ENCODE measurements at places on chromosomes 1 and 21.

GRCh38 chr1:31144442-31144841 is 78.9 kb upstream of the PUM1 start:
- no peak for DNase-seq

GRCh38 chr1:16905868-16906702 is 10.3 kb downstream of the RNU1-2 start:
- DNase-seq = no peak

- DNase-seq = no peak
Observed at GRCh38 chr1:37455516-37455915, 18.9 kb upstream of the ZC3H12A start.

DNA sequence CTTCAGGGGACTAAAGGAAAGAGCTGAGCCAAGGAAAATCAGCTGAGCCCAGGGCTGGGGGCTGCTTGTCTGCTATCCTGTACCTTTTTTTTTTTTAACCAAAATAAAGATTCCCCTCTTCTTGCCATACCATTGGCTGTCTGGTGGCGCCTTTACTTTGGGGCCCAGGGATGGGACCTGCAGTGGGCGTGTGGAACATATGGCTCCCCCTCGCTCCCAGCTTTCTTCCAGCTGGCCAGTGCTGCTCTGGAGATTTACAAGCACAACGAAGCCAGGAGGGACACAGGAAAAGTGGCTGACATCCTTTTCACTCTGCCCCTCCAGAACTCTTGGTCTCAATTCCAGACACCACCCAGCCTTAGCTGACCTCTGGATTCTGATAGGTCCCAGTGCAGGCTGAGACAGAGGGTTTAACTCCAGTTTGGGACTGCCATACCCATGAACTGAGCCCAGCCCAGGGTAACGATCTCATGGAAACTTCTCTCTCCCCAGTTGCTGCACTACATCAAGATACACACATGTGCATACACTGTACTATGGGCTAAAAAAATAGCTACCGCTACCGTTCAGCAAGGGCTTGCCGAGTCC is 5.4 kb upstream of the SFN start:
- DNase-seq = no peak

- no peak for DNase-seq
Observed at GRCh38 chr1:67734323-67734690, 49.3 kb downstream of the GADD45A start.

GRCh38 chr1:60296794-60297193 is 223.2 kb upstream of the C1orf87 start:
- no peak for DNase-seq

DNA sequence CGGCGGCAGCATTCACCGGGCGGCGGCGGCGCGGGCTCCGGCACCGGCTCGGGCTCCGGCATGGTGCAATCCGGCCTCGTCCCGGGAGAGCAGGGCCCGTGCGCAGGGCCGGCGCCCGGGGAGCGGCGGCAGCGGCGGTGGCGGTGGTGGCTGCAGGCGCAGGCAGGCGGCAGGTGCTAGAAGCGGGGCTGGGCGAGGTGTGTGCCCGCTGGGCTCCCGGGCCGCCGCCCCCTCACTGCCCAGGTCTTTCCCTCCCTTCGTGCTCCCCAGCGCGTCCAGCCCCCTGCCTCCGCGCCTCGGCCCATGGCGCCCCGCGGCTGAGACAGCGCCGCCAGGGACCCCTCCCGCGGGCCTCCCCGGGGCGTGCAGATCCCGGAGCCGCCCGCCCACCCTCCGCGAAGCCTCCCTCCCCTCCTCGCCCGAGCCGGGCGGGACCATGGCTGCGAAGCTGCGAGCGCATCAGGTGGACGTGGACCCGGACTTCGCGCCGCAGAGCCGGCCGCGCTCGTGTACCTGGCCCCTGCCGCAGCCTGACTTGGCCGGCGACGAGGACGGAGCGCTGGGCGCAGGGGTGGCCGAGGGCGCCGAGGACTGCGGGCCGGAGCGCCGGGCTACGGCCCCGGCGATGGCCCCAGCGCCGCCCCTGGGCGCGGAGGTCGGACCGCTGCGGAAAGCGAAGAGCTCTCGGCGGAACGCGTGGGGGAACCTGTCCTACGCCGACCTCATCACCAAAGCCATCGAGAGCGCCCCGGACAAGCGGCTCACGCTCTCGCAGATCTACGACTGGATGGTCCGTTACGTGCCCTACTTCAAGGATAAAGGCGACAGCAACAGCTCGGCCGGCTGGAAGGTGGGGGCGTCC is 492 bp downstream of the FOXO6 start:
- DNase-seq = no peak

GRCh38 chr21:39084073-39084472 is 99.2 kb downstream of the PSMG1 start:
- DNase-seq = no peak

- no peak for DNase-seq
Observed at GRCh38 chr1:152411134-152411533, 2.9 kb downstream of the CRNN start.

GRCh38 chr1:66022904-66023620 is 230.4 kb downstream of the PDE4B start:
- DNase-seq = no peak

DNA sequence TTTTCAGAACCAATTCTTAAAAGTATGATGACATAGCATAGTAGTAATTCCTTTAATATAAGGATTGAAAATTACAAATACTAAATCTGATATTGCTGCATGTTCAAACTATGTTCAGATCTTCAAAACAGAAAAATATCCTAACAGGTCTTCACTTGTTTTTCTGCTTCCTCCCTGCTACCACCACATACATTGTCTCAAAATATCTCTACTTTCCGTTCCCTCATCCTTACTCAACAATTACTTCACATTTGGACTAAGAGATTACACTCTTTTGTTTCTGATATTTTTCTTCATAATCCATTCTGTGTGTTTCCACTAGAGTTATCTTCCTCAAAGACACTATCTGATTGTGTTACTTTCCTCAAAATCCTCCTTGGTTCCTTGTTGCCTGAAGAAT is 125.1 kb downstream of the NEK7 start:
- DNase-seq = no peak

DNA sequence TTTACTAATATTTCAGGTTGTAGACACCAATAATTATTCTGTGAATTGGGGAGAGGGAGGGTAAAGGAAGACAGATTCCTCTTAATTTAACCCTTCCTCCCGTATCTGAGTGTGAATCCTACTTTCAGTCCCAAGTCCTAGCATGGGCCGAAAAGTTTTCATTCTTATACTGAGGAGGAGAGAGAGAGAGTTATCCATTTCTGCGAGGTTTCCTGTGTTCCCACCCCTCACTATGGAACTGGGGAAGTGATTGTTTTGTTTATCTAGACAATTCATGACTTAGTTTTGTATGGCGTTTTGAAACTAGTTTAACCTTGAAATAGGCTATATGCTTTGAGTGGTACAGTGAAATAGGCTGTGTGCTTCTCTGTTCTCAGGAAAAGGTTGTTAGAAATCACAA is 134.0 kb upstream of the DPYD start:
- DNase-seq = no peak

- no peak for DNase-seq
Observed at GRCh38 chr1:2589431-2590232, 3.1 kb downstream of the PRXL2B start.

DNA sequence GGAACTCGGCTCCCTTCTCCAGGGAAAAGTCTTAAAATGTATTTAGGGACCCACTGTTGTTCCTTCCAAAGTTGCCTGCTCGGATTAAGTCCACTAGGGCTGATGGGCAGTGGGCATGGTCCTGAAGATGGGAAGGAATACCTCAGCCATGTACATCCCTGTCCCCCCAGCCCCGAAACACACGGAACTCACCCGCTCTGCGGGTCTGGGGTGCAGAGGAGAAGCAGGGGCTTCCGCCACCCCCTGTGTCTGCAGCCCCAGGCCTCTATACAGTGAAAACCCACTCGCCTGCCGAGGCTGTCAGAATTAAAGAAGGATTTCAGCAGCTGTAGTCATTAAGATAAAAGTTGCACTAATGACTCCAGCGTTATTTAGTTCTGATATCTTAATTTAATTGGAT is 212.6 kb upstream of the VAMP3 start:
- DNase-seq = no peak

DNA sequence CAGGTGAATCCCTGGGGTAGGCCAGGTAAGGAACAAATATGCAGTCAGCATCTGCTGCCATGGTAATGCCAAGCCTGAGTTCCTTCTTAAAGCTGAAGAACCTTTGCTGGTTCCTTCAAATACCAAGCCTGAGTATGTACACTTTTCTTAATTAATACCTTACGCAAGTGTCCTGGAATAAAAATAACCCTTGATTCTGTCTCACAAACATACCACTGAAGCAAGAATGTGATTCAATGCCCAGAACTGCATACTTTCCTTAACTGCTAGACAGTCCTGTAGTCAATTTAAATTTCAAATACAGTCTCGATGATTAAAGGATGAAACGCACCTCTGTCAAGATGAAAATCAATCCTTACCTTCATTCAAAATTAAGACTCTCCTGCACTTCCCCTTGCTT is 634.0 kb upstream of the CHRM3 start:
- no peak for DNase-seq

DNA sequence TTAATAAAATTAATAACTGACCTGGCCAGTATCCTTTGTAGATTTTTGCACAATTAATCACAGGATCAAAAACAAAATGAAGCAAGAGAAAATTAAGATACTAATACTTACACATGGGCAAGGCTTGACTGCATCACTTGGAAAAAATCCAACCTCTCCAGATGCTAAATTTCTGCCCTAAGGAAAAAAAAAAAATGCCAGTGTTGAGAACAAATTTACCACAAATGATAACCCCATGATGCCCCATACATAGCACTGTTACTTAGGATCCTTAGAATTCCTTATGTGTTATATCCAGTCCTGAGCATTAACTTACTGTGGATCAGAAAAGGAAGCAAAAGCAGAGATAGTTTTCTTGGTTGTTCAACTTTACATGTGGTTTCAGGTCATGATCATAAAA is 347.5 kb downstream of the VAV3 start:
- DNase-seq = no peak

- no peak for DNase-seq
Observed at GRCh38 chr1:212024469-212025149, 10.7 kb downstream of the INTS7 start.

GRCh38 chr1:154346276-154346917 is 21.1 kb downstream of the ATP8B2 start:
- DNase-seq = no peak

DNA sequence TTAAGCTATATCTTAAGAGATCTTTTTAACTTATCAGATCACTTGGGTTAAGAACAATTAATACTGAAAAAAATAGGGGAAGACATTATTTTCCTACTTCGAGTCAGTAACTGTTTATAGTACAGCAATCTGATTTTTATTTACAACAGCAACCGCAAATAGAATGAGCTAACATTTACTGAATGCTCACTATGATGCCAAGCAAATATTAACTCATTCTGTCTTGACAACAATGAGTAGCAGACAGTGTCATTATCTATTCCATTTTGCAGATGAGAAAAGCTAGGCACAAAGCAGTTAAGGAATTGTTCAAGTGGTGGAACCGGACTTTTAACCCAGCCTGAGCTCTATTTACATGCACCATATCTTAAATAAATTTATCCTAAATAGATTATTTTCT is 273.7 kb downstream of the NTNG1 start:
- DNase-seq = no peak

- DNase-seq = no peak
Observed at GRCh38 chr1:151949371-151950193, 40.3 kb upstream of the THEM4 start.

GRCh38 chr1:224635356-224635755 is 19.2 kb downstream of the CNIH3 start:
- DNase-seq = no peak
